ENCODE measurements at places on chromosomes 7 and 10.
A peak's percentile ranks its signal among the peaks of the same experiment; 100 is the strongest.

GRCh38 chr7:87342231-87342630, 3.2 kb upstream of the CROT start:
- DNase-seq = peak; percentile 56

DNA sequence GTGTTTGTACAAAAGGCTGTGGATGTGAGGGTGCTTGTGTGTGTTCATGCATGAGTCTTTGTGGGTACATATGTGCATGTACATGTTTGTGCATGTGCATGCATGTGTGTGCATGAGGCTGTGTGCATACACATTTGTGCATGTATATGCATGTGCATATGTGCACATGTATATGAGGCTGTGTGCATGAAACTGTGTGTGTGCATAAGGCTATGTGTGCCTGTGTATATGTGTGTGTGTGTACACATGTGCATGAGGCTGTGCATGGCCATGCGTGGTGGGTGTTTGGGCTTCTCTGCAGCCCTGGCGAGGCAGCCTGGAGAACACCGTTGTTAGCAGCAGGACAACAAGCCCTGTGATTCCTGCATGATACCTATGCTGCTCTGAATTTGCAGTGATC, 207.7 kb upstream of the ADCY1 start:
- no peak for DNase-seq

DNA sequence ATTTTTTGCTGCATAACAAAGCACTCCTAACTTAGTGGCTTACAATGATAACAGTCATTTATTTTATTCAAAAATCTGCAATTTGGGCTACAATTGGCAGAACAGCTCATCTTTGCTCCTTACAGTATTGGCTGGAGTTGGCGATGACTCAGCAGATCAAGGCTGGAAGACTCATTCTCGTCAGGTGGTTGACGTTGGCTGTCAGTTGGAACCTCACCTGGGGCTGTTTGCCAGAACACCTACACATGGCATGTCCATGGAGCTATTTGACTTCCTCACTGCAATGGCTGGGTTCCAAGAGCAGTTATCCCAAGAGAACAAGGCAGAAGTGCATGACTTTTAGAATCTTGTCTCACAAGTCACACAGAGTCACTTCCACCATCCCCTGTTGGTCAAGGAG, 75.1 kb downstream of the NOD1 start:
- DNase-seq = no peak

DNA sequence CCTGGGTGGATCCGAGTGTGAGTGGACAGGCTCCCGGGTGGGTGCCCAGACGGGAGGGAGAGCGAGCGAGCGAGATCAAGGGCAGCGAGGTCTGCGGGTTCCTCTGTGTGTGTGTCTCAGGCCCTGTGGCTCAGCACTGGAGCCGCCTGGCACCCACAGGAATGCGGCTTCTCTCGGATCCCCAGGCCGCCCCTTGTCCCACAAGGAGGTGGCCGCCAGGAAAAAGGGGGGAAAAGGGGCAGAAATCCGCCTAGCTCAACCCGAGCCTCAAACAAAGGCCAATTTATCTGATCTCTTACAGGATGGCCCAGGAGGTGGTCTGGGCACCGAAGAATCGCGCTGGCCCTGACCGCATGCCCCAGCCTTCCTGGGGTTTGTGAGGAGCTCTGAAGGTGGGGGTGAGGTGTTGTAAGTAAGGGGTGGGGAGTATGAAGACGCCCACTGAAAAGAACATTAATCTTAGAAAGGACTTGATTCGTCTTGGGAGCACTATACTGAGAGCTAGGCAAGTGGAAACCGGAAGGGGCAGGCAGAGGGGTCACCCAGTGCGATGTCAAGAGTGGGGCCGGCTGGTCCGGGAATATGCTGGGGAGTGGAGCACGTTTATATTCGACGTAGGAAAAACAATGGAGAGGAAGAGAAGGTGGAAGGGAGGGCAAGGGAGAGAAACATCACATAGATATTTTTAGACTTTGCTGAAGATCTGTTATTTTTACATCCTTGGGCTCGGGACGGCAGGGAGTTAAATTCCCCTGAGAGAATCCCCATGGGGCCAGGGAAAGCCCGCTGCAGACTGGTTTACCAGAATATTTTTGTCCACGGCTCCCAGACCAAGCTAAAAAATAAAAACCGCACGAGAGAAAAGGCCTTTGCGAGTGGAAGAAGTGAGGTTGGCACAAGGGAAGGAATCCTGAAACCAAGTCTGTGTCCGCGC, 7.2 kb downstream of the DLX5 start:
- DNase-seq = no peak

All from LHCN-M2 (cell line).